Fibroblast of gingiva (primary cell): ENCODE measurements at places on chromosomes 2 and 18.

DNA sequence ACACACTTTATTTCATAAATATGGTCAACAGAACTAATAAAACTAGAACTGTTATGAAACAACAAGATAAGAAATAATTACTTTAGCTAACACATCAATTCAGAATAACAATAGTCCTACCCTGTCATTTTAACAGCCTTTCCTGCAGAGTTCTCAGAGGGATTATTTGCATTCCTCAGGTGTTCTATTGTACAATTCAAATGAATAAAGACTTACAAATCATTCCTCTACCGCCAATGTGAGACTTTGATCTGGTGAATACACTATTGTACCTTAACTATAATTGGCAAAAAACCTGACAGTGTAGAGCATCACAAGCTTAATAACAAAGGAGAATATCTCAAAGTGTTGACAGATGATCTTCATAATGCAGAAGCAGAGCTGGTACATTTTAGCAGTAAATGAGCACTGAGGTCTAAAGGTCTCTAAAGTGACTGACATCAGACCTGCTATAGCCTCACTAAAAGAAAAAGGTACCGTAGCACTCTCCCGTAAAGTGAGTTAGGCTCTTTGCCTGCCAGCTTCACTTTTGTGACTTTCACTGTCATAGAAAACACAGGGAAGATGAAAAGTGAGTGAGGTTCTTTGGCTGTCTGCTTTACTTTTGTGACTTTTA lies 118.8 kb upstream of the SP3 start:
- no peak for DNase-seq

DNA sequence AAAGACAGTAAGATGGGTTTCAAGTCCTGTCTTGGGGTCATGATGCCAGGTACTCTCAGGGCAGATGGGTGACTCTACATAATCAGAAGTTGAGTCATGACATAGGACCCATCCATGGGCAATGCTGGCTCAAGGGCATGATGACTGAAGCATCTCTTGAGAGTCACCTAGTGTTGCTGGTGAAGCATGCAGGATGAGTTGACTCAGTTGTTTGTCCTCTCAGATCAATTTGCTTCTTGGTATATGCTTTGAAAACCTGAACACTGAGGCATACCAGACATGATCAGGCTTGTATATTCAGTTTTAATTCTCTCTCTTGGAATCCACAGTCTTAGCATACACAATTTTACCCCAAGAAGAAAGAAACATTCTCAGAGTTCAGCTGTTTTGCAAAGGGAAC lies 658.9 kb upstream of the NXPH2 start:
- no peak for DNase-seq

DNA sequence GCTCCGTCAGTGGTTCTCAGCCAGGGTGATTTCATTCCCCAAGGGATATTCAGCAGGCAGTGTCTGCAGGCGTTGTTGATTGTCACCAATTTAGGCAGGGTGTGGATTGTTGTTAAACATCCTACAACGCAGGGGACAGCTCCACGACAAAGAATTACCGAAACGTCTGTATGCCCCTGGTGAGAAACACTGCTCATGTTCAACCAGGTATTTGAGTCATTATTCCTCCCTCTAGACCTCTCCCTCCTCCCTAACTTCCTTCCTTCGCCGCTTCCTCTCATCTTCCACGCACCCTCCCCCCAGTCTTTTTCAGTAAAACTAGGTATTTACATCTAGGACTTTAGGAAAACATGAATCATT lies 50.8 kb downstream of the NCK2 start:
- no peak for DNase-seq

DNA sequence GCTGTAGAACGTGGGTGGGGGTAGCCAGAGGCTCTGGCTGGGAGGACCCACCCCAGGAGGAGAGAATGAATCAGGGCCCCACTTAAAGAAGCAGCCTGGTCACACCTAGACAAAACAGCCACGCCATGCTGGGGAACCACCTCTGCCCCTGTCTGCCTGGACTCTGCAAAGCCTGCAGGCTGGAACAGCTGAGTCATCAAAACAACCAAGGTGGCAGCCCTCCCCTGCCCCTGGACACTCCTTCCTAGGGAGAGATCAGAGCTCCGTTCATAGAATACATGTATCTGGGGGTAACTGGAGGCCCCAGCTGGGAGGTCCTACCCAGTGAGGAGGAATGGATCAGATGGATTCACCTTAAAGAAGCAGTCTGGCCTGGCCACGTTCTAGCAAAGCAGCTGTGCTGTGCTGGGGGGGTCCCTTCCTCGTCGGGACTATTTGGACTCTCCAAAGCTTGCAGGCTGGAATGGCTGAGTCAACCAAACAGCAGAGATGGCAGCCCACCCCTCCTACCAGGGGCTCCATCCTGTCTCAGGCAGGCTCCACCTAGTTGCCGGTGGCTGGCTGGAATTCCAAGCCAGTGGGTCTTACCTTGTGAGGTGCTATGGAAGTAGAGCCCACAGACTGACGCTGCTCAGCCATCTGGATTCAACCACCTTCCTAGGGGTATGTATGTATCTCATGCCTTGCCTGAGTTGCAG lies 50.5 kb upstream of the NT5C1B start:
- DNase-seq: no peak

- no peak for DNase-seq
Observed at GRCh38 chr18:72783530-72783929, 84.3 kb downstream of the NETO1 start.

GRCh38 chr2:171702781-171703556 lies 15.7 kb downstream of the DYNC1I2 start:
- DNase-seq: peak; percentile 41

DNA sequence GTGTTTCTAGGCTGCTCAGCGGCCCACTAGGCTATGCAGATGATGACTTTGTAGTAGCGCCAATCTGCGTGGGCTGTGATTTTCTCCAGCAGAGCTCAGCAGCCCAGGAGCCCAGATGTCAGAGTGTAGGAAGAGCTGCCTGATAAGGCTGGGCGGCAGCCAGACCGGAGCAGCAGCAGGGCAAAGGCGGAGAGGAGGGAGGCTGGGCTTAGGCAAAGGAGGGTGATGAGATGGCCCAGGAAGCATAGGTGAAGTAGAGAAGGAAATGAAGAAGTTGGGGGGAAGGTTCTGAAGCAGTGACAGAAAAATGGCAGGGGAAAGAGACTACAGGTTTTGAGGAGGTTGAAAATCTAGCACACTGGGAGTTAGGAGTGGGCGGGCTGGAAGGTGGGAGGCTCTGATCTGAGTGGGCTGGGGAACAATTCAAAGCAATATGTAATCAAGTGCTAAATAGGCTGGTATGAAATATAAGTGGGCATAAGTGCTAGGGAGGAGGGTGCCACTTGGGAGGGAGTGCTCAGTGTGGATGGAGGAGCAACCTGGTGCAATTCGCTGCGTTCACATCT lies 50.6 kb upstream of the STPG4 start:
- DNase-seq: no peak

- peak; percentile 14 for DNase-seq
Observed at GRCh38 chr18:11981543-11982366, 448 bp downstream of the IMPA2 start.

DNA sequence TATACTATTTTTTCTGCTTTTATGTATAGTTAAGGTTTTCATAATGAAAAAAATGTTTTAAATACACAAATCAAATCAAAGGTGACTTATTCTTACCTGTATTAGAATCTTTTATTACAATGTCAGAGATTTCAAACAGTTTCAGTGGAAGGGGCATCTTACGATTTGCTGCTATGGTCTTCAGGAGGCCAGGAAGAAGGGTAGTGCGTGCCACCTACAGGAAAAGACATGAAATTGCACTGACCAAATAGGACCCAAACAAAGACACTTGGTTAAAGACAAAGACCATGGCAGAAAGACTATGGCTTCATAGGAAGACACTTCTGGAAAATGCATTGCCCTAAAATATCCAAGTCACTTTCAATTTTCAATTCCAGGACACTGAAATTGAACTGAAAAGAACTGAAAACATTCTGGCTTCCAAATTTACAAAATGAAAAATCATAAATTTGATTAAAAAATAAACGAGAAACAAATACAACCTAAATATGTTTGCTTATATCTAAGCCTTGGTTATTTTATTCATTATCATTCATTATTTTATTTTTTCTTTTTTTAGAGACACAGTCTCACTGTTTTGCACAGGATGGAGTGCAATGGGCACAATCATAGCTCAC lies 42.1 kb downstream of the FARSB start:
- peak; percentile 56 for DNase-seq

- no peak for DNase-seq
Observed at GRCh38 chr2:46051085-46051484, 246.1 kb upstream of the EPAS1 start.

DNA sequence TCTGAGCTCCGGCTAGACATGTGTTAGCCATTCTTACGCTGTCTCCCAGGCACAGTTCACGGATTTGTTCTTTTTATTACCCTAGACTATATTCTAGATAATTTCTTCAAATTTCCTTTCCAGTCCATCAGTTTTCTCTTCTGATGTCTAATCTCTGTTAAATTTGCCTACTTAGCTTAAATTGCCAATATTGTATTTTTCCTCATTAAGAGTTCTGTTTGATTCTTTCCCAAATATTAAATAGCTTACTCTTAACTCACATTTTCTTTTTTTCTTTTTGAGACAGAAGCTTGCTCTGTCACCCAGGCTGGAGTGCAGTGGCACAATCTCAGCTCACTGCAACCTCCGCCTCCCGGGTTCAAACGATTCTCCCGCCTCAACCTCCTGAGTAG lies 21.2 kb downstream of the CROCC2 start:
- no peak for DNase-seq

GRCh38 chr2:30947686-30948085 lies 140.4 kb upstream of the CAPN13 start:
- no peak for DNase-seq
